HS-27A (cell line): ENCODE measurements at places on chromosomes 1 and 21.

DNA sequence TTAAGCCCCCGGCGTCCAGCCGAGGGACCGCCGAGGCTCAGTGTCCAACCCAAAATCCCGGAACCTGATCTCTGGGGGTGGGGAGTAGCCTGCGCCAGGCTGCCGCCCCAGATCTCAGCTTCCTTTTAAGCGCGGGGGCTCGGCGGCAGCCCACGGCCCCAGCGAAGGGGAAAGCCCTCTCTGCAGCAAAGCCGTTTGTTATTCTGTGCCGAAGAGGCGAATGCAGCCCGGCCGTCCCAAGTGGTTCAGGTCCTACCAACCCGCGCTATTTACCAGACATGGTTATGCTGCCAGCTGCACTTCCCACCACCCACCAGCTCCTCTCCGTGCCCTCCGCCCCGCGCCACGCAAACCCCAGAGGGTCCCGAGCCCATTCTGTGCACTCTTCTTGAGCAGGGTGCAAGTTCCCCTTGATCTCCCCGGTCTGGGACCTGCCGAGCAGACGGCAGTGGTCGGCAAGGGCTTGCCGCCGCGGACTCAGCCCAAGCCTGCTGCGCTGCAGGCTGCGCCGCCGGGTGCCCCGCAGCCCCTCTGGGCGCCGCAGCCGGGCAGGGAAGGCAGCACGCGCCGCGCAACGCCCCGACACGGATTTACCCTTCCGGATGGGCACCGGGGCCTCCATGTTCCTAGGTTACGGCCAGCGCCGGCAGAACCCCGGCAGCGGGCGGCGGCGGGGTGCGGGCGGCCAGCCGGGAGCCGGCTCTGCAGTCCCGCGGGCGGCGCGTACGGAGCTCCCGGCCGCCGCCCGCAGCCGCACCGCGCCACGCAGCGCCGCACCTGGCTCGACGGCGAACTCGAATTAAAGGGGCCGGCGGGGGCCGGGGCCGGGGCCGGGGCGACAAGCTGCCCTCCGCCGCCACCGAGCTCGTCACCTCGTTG is 738 bp upstream of the KCNA2 start:
- DNase-seq: no peak

DNA sequence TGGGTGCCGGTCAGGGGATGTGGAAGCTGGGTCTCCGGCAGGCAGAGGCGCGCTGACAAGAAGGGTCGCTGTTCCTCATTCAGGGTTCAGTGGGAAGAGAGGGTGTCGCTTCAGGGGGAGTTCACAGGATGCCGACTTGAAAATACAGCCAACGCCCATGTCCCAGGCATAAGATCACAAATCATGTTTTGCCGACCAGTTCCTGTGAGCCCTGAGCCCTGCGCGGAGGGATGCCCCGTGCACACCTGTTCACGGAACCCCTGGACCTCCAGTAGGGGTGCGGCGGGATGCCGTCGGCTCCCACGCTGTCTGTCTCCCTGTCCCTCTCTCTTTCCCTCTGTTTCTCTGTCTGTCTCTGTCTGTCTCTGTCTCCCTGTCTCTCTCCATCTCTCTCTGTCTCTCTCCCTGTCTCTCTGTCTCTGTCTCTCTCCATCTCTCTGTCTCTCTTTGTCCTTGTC is 26.8 kb downstream of the TP73 start:
- no peak for DNase-seq

DNA sequence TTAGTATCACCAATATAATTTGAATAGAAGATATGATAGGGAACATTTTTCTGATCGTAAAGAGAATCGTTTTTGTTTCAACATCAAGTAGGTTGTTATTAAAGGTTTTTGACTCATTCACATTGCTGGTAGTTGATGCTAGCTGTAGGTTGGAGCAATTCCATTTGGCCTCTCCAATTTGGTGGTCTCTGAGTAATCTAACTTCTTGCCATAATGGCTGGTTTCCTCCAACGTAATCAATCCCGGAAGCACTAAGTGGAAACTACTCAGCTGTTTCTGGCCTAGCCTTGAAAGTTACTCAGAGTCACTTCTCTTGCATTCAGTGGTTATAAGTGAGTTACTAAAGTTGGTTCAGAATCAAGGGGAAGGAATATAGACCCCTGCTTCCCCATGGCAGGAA is 26.0 kb downstream of the RCOR3 start:
- DNase-seq: no peak

GRCh38 chr1:15681349-15682292 is 2.5 kb upstream of the PLEKHM2 start:
- no peak for DNase-seq
